ENCODE measurements at places on chromosomes 5 and 9.

GRCh38 chr5:170601619-170602018, 97.8 kb downstream of the KCNIP1 start:
- DNase-seq = no peak

DNA sequence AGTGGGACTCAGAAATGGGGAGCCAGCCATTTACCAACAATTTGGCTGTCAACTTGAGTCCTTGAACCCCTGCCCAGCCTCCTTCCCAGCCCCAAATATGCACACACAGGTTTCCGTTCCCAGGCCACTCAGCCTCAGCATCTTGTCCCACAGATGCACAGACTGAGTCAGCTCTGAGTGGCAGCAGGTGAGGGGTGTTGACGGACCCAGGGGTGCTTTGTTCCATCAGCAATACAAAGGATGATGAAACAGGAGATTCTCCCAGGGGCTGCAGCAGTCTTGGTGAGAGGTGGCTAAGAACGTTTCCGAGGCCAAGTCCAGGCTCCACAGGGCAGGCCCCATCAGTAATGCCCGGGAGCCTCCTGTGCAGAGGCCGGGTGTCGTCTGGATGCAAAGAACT, 4.9 kb upstream of the OLFM1 start:
- DNase-seq = no peak

DNA sequence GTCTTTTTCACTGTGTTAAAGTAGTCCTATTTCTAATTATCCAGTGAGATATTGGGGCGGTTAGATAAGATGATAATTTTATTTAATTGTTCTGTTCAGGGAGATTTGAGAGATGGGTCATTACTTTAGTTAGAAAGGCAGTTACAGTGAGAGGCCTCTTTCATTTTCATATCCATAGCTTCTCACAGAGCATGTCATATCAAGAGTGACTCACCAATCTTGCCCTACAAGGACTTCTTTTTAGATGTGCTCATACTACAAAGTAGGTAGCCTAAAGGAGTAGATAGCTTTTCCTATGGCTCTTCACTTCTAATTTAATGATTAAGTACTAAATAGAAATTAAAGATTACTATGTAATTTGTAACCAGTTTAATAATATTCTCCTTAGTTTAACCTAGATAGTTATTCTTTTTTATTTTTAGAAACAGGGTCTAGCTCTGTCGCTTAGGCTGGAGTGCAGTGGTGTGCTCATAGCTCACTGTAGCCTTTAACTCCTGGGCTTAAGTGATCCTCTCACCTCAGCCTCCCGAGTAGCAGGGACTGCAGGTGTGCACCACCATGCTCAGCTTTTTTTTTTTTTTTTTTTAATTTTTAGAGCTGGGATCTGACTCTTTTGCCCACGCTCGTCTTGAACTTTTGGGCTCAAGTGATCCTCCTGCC, 71.0 kb downstream of the FER start:
- peak; percentile 49 for DNase-seq

DNA sequence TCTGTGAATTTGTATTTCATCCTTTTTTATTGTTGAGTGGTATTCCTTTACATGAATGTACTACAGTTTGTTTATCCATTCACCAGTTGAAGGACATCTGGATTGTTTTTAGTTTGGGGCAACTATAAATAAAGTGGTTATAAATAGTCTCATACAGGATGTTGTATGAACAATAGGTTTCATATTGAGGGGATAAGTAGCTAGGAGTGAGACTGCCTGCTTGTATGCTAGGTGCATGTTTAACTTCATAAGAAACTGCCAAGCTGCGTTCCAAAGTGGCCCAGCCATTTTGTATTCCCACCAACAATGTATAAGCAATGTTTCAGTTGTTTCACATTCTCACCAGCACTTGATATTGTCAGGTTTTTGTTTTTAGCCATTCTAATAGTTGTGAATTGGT, 21.5 kb downstream of the OTULINL start:
- DNase-seq = no peak

DNA sequence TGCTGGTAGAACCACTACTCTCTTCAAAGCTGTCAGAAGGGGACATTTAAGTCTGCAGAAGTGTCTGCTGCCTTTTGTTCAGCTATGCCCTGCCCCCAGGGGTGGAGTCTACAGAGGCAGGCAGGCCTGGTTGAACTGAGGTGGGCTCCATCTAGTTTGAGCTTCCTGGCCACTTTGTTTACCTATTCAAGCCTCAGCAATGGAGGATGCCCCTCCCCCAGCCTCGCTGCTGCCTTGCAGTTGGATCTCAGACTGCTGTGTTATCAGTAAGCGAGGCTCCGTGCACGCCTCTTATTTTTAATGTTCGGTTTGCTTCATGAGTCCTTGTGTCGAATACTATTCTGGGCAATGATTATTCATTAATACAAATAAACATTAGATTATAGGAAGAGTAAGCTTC, 3.1 kb upstream of the SLC27A6 start:
- DNase-seq = no peak

DNA sequence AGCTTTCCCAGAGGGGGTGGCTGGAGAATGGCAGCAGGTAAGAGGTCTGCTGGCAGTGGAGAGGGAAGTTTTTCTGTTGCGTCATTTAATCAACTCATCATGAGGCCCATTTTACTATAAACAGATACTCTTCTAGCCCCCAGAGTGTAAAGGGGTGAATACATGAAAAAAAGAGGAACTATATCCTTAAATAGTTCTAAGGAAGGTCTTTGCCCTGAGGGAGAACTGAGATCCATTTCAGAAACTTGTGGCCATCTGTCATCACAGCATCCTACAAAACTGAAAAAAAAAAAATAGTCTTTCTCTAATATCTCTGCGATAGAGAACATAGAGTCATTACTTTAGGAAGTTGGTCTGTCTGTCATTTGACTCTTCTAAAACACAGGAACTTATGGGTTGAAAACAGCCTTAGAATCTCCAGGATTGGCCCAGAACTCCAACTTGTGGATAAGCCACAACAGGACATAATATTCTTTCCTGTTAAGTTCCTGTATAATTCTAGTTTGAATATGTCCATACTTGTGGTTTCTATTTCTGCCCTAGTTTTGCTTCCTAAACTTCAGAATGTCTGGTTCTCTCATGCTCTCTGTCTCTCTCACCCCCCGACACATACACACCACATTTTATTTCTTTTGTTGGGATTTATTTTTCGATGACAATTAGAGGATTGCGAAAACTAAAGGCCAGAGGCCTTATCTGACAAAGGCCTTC, 238.5 kb upstream of the PIK3R1 start:
- no peak for DNase-seq
